Suppressor macrophage (primary cell): ENCODE measurements at places on chromosomes 12 and 14.

- no peak for DNase-seq
Measured at GRCh38 chr14:22821193-22822015, 6.2 kb upstream of the SLC7A7 start.

DNA sequence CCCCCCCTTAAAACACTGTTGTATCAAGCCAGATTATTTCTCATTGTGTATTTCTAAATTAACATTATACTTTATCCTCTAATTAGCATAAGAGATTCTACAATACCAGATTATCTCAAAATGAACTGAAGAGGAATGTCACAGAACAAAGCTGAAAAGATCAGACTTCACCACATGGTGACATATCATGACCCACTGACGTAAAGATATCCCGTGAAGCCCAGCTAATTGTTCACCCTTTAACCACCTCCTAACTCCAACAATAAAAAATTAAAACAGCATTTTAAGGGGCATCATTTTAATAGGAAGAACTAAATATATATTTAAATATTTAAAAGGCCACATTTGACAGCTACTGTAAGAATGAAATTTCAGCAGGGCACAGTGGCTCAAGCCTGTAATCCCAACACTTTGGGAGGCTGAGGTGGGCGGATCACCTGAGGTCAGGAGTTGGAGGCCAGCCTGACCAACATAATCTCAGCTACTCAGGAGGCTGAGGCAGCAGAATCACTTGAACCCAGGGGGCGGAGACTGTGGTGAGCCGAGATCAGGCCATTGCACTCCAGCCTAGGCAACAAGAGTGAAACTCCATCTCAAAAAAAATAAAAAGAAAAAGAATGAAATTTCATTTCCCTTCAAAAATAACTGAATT lies 29.0 kb downstream of the CDK17 start:
- DNase-seq: no peak

DNA sequence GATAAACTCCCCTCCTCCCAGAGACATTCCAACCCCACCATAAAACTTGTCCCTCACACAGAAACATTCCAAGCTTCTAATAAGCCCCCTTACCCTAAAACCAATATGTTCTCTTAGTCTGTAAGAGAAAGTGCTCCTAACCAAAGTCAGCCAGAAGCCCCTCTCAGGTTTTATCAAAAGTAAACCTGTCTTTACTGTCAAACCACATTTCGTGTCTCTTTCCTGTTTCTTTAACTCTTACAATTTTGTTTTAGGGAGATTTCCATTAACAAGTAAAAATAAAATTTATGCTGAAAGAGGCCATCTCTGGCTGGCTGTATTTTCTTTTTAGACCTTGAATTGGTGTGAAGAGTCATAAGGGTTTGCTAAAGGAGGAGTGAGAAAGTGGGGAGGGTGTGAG lies 29.8 kb upstream of the CAPRIN2 start:
- DNase-seq: no peak

GRCh38 chr12:58711974-58712373 lies 208.3 kb downstream of the LRIG3 start:
- DNase-seq: no peak

DNA sequence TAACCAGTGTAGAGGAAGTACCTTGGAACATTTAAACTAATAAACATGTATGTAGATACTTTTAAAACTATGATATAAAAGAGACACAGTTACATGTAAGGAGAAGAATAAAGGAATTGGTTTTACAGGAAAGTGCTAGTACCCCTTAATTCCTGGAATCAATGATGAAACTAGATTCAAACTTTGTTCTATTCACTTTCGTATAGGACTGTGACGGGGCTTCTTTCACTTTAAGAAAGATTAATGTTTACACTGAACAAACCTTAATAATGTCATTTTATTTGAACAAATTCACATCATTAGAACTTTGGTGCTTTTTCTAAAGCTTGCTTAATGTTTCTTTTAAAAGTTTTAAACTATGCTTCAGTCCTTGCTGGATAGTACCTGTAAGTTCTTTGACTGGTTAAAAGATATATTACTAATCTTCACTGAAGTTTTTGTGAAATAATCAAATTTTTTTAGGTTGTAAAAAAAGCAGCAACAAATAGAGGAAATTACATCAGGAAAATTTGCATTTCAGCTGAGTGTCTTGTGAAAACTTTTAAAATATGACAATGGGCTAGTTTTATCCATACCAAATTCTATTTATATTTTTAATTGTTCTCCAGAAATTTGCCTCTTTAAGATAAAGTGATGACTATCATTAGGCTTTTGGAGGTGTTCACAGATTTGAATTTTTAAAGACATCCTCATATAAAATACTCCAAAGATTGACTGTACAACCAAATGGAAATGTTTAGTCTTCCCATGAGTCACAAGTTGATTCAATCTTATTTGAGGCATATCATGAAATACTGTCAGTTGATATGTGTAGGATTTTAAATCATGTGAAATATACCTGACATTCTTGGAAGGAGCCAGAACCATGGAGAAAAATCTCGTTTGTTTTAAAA lies 36.2 kb downstream of the PAPOLA start:
- DNase-seq: no peak

- peak; percentile 42 for DNase-seq
Measured at GRCh38 chr14:22200977-22201605, 387.9 kb downstream of the DAD1 start.

DNA sequence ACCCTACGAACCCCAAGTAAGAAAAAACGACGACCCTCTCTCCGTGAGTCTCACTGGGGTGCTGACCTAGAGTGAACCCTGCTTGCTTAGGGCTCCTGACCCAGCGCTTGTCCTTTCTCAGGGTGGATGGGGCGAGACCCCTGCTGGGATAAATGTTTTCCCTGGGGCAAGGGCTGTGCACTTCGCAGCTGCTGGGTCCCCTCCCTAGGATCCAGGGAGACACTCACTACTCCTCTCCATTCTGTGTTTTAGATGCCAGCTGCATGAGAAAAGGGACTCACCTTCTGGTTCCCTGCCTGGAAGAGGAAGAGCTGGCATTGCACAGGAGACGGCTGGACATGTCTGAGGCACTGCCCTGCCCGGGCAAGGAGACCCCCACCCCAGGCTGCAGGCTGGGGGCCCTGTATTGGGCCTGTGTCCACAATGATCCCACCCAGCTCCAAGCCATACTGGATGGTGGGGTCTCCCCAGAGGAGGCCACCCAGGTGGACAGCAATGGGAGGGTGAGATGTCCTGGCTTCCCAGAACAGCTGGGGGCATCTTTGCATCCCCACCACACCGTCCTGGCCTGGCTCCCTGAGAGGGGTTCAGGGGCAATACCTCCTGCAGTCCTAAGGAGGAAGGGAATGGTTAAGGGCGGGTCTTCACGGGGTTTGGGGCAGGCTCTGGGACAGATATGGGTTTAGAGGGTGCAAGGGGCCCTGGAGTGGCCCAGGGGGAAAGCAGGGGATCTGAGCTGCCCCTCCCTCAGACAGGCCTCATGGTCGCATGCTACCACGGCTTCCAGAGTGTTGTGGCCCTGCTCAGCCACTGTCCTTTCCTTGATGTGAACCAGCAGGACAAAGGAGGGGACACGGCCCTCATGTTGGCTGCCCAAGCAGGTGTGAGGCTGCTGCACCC lies 663 bp downstream of the ANKRD33 start:
- no peak for DNase-seq

DNA sequence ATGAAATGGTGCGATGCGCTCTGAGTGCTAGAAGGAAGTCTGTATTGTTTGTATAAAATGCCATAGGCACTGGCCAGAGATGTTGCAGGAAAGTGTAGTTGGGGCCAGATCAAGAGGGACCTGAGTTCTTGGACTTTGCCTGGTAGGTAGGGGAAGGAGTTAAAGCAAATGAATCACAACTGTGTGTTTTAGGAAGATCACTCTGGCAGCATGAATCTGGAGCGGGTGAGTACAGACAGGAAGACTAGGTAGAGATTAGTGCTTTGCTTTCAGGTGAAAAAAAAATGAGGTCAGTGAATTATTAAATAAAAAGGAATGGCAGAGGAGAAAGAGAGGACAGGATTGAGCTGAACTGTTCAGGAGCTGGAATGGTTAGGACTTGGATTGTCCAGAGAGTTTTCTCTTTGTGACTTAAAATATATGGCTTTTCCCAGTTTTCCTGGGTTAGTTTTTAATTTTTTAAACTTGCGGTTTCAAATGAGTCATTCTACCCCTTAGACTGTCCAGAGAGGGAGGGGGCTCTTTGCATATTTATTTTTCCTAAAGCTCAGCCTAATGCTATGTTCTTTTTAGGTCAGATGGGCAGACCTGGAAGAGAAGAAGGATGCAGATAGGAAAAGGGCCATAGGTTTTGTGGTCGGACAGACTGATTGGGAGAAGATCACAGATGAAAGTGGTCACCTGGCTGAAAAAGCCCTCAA lies 41.1 kb downstream of the PROX2 start:
- no peak for DNase-seq

GRCh38 chr12:94150240-94151121 lies 2.1 kb downstream of the PLXNC1 start:
- DNase-seq: peak; percentile 72

- no peak for DNase-seq
Measured at GRCh38 chr14:34971381-34971780, 11.4 kb upstream of the SRP54 start.

GRCh38 chr14:52694761-52695480 lies 437 bp downstream of the ERO1A start:
- peak; percentile 55 for DNase-seq
